Upper lobe of right lung (tissue), 1 donor: ENCODE measurements at places on chromosomes 12 and 14.
A peak's percentile ranks its signal among the peaks of the same experiment; 100 is the strongest.

DNA sequence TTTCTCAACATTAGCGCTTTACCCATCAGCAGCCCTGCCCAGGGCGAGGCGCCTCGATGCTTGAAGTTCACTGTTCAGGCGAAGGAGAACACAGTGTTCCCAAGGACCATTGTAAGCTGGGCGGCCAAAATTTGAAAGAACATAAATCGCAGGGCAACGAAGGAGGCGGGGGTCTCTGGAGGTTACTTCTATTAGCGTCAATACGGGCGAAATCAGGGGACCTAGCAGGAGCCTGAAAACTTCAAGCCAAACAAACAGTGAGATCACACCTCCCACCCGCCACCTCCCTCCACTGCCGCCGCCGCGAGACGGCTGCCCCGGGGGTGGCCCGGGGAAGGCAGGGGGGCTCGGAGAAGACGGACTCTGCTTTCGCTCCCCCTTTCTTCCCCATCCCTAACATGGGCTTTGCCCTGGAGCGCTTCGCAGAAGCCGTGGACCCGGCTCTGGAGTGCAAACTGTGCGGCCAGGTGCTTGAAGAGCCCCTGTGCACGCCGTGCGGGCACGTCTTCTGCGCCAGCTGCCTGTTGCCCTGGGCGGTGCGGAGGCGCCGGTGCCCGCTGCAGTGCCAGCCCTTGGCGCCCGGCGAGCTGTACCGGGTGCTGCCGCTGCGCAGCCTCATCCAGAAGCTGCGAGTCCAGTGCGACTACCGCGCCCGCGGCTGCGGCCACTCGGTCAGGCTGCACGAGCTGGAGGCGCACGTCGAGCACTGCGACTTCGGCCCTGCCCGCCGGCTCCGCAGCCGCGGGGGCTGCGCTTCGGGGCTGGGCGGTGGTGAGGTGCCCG lies at the start of gene PDZRN4:
Gene PDZRN4 (plus strand): TSS at position 263 of the 783 bp plus-strand sequence.
- DNase-seq, result peak; percentile 63

- DNase-seq, result no peak
Observed at GRCh38 chr12:39840422-39840821, 220.8 kb upstream of the ABCD2 start.

DNA sequence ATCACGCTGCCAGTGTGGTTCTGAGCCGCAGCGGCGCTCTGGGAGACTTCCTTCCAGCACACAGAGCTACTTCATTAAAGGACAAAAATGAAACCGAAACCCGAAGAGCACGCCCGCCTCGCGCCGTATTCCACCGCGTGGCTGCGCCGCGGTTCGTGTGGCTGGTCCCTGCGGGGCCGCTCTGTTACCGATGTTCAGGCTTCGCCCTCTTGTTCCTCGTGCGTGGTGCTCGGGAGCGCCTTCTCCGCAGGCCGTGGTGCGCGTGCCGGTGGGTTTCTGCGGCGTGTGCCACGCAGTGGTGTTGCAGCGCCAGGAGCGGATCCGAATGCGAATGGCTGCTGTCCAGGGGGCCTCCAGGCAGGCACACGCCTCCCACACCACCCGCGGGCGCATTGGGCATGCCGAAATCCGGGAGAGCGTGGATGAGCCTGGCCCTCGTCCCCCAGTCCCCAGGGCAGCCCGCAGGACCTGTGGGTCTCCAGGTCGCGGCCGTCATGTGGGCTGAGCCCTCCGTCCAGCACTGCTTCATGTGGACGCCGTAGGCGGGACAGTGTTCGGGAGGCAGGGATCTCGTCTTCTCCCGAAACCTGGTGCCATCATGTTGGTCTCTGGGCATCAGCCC lies 91.2 kb downstream of the ADGRD1 start:
- peak; percentile 60 for DNase-seq

DNA sequence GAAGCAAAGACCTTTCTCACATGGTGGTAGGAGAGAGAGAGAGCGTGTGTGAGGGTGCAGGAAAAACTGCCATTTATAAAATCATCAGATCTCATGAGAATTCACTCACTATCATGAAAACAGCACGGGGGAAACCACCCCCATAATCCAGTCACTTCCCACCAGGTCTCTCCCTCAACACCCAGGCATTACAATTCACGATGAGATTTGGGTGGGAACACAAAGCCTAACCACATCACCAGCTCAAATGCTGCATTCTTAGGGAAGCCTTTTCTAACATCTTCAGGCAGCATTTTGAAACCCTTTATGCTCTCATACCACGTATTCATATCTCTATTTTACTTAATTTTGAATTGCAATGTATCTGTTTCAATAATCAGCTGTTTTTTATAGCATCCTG lies 165.9 kb downstream of the TMTC3 start:
- no peak for DNase-seq

DNA sequence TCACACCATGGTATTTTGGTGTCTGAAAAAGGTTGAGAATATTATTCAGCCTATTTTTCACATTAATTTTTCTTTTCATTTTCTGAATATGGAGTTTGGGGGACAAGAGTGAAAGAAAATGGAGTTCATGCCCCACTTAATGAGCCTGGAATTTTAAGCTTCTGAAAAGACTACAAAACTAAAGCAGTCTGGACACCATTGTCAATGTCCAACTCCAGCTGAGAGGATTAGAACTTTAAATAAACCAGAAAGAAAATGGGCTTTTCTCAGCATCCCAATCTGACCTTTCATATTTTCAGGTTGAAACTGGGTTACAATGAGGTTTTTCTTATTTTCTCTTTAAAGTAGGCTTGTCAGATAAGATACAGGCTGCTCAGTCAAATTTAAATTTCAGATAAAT lies 207.7 kb downstream of the SLC6A15 start:
- DNase-seq, result no peak

DNA sequence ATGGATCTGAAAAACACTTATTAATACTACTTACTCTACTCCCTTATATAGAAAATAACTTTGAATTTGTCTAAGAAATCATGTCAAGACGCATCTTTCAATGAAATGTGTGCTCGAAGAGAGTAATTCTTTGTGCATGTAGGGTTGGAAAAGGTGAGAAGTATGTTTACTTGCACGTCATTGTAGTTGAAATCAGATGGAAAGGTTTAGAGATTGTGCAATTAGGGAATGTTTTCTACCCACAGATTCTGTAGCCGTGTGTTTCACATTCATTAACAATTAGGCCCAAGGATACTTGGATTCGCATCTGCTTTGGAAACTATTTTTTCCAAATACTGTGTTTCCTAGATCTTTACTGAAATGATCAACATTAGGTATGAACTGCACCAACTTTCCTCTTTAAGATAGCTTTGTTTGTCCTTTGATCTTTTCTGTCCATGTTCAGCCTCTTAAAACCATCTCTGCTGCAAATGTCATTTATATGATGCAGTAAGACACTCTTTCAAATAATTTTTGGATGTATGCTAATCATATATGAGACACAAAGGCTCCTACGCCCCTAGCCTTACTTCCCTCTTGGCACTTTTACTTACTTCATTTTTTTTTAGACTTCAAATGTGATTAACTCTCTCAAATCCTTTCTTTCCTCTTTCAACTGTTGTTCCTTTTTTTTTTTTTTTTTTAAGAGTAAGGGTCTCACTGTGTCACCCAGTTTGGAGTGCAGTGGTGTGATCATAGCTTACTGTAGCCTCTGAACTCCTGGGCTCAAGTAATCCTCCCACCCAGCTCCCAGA lies 58.0 kb upstream of the PSMA6 start:
- no peak for DNase-seq

- no peak for DNase-seq
Observed at GRCh38 chr12:111635524-111635923, 36.4 kb upstream of the ATXN2 start.

DNA sequence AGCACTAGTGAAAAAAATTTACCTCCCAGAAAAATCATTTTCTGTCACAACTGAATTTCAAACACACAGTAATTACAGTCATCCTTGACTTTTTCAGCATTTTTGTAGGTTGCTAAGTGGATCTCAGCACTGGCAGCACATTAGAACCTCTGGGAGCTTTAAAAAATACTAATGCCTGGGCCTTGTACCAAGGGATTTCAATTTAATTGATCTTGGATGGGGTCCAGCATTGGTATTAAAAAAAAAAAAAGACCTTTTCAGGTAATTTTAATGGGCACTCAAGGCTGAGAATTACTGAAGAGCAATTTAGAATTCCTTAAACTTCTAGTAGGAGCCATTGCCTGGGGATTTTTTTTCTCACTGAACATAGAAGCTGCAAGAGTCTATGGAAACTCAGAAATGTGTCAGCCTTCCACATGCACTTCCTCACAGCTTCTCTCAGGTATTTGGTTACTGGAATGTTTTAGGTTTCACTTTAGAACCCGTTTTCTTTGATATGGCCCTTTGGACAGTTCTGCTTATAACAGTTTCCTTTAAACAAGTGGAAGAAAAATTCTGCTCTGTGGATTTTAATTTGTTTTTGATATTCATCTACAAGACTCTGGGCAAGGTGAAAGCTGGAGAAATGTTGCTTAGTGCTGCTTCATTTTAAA lies 88.5 kb upstream of the DACT1 start:
- no peak for DNase-seq

DNA sequence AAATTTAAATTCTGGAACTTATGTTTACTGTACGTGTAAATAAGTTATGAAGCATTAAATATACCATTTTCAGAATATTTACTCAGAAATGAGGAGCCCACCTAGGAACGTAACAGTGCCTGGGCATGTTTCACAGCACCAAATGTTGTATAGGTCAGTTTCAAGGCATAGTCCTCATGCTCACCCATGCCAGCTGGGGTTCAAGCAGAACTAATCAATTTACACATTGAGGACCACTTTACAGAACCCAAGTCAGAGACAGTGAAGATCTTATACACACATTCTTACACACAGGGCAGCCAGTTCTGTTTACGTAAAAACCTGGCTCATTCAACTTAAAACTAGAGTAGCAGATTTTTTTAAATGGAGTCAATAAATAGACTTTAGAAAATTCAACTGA lies 2.0 kb downstream of the KICS2 start:
- no peak for DNase-seq

GRCh38 chr12:78037707-78038106 lies 207.0 kb downstream of the NAV3 start:
- DNase-seq, result no peak

GRCh38 chr12:108839018-108839889 lies 18.1 kb downstream of the SSH1 start:
- DNase-seq, result peak; percentile 69

GRCh38 chr12:122471324-122472226 lies 29.2 kb downstream of the ZCCHC8 start:
- DNase-seq, result no peak

DNA sequence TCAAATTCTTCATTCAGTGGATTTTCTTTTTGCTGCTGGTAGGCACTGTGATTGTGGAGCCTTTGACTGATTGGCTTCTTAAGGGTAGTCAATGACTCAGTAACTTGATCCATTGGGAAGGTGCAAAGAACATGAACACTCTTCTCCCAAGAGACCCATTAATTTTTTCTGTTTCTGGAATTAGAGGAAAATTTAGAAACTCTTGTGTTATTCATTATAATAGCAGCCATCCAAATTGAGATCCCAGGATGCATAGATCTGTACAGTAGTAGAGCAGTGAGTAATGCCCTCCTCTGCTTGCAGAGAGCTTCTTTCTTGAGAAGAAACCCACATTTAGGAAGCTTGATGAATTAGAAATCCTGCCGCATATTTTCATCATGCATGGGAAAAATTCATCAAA lies 63.9 kb downstream of the MYRFL start:
- no peak for DNase-seq

DNA sequence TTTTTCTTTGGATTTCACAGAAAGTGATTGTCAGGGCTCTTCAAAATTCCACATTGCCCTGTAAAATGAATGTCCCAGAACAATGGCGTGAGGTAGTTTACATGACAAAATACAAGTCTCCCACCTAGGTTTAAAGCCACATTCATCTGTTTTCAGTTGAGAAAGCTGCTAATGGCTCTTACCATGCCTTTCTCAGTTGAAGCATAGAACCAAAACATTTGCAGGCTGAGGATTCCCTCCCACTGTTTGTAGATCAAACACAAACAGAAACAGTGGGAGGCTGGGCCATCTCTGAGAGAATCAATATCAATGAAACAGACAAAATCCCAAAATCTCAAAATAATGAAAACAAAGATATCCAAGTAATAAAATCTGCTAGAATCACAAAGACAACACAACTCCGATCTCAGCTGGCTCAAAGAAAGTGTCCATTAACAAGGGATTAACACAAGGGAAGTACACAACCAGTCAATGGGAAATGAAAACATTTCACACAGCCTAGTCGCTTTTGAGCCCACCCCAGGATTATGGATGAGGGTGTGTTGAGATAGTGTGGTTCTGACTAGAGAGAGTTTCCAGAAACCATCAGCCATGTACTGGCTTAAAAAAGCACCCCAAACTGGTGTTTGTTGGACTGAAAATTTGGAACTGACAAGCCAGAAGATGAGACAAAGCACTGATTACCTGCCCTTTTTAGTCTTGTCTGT lies 54.5 kb upstream of the TMEM260 start:
- no peak for DNase-seq

- no peak for DNase-seq
Observed at GRCh38 chr14:66009089-66009488, 477.1 kb upstream of the CCDC196 start.

DNA sequence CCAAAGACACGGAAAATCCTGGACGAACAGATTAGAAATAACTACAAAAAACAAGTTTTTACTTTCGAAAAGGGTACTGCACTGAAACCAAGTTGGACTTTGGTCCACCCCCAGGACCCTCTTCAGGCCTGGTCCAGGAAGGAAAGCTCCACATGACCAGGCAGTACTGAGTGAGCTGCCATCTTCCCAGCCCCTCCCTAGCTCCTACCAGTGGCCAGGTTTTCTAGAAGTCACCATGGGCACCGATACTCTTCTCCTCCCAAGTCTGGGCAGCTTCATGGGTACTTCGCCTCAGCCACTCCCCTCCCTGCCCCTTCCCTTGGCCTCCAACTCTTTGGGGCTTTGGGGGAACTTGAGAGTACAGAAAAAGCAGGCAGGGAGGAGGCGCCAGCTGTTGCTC lies 6.6 kb downstream of the VAMP1 start:
- DNase-seq, result peak; percentile 26

DNA sequence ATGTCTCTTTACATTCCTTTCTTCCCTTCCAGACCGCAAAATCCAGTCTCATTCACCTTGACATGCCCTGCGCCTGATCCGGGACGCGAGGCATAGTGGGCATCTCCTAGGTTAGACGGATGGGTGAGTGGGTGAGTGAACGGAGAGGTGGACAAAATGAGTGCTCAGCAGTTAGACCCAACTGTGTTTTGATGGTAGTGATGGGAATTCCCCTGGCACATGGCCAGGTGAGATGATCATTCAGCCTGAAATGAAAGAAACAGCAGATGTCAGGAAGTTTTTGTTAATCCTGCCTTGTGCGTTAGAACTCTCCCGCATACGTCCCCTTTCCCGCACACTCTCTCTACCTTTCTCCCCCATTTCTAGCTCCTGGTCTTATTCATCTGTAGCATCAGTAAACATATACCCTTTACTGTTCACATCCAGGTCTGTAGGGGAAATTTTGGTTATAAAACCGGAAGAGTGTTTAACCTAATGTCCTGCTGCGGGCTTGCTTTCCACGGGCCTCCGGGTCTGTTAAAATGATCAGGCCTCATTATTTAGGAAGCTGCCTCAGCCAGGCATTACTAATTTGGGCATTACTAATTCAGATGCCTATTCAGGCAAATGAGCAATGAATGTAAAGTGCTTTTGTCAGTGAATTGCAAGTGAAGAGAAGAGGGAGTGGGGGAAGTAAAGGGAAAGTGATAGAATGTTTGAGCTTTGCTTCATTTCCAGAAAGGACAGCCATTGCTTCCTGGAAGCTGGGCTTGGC lies 172.8 kb downstream of the ETV6 start:
- no peak for DNase-seq

- DNase-seq, result no peak
Observed at GRCh38 chr14:104401785-104402184, 177.8 kb upstream of the C14orf180 start.
